Osteocyte (in vitro differentiated cells): ENCODE measurements at places on chromosomes 1 and 21. TPM values are rescaled to one million over a fixed set of nuclear protein-coding genes. Genes with fewer than 3 reads are reported as not detected.

- DNase-seq: no peak
These were observed 444.6 kb downstream of the AJAP1 start for GRCh38 chr1:5098981-5099385.

DNA sequence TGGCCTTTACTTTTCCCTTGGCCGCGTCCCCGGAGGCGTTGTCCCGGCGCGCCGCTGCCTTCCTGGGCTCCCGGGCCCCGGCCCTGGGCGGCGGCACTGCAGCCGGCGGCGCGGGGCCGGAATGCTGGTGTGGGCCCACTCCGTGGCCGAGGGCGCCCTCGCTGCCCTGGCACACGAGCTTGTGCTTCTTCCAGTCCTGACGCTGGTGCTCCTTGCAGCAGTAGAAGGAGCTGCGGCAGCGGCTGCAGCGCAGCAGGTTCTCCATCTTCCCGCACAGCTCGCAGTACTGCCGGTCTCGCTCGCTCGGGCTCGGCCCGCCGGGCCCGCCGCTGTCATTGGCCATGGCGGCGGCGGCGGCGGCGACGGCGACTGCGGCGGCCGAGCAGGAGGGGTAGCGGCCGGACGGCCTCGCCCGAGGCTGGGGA lies 529 bp downstream of the EGLN1 start:
- no peak for DNase-seq

DNA sequence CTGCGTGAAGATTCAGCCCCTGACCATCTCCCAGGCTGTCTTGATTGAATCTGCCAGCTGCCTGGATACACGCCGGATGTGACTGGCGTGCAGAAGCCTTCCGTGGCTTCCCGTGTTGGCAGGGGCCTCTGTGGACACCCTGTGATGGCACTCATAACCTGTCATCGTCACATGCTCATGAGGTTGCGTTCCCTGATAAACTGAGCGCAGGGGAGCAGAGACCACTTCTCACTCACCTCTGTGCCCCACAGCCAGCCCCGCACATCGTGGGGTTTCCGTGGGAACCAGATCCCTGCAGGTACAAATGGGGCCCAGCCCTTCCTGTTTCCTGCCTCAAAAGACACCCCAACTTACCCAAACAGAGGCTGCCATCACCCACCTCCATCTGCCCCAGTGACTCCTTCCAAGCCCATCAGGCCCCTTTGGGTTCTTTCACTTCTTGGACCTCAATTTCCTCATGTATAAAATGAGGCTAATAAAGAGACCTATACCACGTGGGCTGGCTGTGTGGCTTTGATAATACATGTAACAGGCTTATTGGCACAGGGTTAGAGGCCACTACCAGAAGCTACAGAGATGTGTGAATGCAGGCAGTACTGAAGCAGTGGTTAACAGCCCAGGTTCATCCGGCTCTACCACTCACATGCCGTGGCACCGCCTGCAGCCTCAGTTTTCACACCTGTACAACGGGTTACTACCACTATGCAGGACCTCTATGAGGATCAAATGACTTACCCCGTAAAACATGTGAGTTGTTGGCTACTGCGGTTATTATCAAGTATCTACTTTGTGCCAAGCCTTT lies 23.6 kb downstream of the HTR6 start:
- DNase-seq: no peak

DNA sequence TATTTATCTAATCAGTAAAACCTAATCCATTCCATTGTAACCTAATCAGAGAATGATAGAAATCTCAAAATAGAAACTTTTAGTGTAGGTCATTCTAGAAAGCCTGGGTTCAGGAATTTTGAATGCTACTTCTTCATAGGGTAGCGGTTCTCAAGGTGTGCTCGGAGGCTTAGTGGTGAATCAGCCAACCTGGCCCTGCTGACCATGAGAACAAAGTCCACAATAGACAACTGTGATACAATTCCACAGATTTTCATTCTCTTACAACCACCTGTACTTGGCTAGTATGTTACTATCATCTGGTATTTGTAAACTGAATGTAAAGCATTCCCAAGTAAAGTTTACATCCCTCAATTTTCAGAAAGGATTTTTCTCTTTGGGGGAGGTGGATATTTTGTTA lies 7.5 kb upstream of the PUM1 start:
- no peak for DNase-seq

DNA sequence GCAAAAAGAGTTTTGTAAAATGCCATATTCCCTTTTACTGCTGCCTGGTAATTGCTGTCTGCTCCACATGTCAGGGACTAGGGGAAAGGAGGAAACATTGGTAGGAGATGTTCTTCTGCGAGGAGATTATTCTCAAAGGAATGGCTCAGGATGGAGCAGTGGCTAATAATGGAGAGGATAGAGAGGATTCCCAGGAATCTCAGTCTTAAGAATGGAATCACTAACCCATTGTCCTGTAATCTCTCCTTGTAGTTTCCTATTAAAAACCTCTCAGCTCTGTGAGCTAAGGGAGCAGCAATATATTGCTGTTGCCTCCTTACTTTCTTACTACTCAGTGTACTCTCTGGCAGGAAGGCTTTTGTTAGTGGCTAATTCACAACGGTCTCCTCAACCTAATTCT lies 175.4 kb downstream of the HS2ST1 start:
- no peak for DNase-seq

- DNase-seq: no peak
These were observed 1.7 kb downstream of the BACE2 start for GRCh38 chr21:41169701-41170100.

The PCBP3 gene
- 7.6 and 9.0 TPM in 2 replicates for total RNA-seq

The CDA gene
- not detected in 2 replicates for total RNA-seq

The CFHR4 gene
- total RNA-seq: not detected in 2 replicates
